ENCODE measurements at places on chromosomes 5 and 9.
A peak's percentile ranks its signal among the peaks of the same experiment; 100 is the strongest.

GRCh38 chr9:91359083-91359482 lies 2.6 kb downstream of the AUH start:
- no peak for DNase-seq

DNA sequence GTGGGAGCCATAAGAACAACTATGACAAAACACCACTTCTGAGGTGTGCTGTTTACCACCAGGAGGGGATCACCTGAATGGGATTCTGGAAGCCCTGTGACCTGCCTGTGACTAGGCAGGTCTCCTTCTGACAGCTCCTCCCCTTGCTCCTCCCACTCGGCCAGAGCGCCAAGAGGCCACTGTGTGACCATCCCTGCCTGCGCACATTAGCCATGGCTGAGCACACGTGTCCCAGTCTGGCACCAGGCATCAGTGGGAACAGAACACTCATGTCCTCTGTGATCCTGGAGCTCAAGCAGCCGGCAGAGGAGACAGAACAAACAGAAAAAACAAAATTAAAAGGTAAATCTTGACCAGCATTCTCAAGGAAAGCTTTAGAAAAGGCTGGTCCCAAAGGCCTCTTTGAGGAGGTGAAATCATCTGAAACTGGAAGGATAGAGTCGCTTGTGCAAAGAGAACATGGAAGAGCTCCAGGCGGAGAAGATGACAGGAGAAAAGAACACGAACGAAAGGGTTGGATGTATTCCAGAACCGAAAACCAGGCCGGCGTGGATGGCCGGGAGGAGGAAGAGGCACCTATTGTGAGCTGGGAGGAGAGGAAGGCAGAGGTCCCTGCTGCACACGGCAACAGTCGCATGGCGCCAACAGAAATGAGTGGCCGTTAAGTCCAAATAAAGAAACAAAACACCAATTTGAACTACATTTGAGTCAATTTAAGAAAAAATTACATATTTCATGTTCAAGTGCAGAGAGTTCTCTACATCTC lies 5.1 kb downstream of the MED10 start:
- no peak for DNase-seq

- DNase-seq, result no peak
These were observed 2.0 kb downstream of the PDLIM7 start for GRCh38 chr5:177495243-177496060.

DNA sequence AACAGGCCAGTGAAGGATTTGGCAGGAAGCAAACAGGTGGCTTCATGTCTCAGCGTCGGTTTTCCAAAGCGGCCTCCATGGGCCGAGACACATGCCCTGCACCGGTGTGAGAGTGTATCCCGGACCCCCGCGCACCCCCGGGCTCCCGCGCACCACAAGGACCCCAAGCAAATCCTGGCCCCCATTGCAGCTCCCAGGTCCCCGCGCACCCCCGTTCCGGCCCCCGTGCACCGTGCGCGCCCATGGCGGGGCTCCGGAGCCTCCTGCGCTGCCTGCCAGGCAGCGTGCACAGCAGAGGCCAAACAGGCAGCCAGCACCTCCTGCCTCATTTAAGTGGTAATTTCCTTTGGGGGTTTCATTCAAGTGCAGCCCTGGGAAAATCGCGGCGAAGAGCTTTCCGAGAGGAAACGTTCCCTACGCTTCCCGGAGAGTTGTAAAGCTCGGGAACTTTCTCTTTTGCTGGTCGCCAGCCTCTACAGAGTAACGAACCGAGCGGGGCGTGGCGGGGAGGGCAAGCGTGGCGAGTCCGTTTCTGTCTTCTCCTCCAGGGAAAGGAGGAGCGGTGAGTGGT lies 145.5 kb upstream of the SLC24A2 start:
- DNase-seq, result no peak

GRCh38 chr5:57802131-57802530 lies 319.5 kb upstream of the ACTBL2 start:
- no peak for DNase-seq

DNA sequence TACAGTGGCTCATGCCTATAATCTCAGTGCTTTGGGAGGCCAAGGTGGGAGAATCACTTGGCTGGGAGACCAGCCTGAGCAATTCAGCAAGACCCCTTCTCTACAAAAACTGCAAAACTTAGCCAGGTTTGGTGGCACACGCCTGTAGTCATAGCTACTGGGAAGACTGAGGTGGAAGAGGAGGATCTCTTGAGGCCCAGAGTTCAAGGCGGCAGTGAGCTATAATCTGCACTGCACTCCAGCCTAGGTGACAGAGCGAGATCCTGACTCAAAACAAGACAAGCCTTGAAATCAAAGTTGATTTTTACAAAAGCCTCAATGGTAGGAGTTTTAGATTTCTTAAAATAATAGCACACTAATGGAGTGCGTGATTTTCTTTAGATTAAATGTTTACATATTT lies 14.6 kb downstream of the UBE2D2 start:
- DNase-seq, result no peak

- DNase-seq, result peak; percentile 72
These were observed 209.0 kb downstream of the EFNA5 start for GRCh38 chr5:107461770-107462169.

GRCh38 chr5:56480705-56481427 lies 247.7 kb upstream of the ANKRD55 start:
- DNase-seq, result no peak

DNA sequence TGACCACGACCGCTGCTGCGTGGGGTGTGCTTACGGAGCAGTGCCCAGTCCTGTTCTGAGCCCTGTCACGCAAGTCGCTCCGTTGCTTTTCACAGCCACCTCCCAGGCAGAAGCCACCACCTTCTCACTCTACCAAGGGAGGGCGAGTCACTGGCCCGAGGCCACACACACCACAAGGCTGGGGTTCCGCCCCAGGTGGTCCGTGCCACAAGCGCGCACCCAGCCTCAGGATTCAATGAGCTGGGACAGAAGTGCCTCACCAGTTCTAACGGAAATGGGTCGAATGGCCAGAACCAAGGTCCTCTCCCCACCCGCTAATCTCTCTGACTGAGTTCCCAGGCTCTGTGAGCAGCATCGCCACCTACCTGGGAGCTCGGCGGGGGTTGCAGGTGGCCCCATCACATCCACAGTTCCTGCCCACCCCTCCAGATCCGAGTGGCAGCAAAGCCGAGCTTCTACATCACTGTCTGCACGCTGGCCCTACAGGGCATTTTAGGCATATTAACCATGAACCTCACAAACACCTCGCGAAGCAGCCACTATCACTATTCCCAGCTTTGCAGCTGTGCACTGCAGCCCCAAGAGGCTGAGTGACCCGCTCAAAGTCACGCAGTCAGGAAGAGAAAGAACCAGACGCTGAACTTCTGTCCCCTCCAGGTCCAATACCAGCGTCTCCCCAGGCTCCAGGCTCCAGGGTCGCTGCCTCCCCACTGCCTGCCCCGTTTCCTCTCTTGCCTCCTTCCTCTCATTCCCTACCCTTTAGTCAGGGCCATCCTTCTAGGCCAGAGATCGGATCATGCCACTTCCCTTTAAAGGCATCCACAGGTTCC lies 92.1 kb upstream of the PHYKPL start:
- DNase-seq, result no peak

DNA sequence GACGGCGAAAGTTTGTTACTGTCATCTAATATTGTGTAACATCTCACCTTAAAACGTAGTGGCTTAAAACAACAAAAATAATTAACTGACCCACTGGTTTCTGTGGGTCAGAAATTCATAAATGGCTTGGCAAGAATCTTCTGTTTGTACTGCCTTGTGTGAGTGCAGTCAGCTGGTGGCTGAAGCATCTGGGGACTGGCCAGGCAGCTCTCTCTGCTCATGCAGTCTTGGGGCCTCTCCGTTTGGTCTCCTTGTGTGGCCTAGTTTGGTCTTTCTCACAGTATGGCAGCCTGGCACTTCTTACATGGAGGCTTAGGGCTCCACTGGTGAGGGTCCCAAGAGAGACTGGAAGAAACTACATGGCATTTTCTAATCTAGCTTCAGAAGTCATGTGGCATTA lies 49.0 kb upstream of the CTXN3 start:
- DNase-seq, result no peak

DNA sequence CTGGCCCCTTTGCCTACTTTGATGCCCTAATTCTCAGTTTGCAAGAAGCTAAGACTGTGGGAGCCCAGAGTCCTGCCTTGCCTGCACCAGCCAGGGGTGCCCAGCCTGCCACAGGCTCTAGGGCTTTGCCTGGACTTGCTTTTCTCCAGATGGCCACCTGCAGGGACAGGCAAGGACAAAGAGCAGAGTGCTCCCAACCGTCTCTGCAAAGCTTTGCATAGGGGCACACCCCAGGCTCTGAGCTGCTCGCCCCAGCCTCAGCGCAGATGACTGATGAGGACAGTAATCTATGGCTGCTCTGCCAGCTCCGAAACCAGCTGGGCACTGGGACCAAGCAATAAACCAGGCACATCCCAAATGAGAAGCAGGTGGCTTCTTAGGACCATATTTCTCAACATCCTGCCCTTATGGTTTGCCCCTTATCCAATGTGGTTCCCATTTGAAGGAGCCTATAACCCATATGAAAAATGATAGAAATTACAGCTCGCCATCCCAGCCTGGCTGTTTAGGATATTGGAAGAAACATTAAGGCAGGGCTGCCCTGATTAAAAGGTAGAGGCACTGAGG lies 25.4 kb upstream of the TCF7 start:
- DNase-seq, result no peak

GRCh38 chr9:86531971-86532640 lies 177.9 kb upstream of the TUT7 start:
- no peak for DNase-seq

DNA sequence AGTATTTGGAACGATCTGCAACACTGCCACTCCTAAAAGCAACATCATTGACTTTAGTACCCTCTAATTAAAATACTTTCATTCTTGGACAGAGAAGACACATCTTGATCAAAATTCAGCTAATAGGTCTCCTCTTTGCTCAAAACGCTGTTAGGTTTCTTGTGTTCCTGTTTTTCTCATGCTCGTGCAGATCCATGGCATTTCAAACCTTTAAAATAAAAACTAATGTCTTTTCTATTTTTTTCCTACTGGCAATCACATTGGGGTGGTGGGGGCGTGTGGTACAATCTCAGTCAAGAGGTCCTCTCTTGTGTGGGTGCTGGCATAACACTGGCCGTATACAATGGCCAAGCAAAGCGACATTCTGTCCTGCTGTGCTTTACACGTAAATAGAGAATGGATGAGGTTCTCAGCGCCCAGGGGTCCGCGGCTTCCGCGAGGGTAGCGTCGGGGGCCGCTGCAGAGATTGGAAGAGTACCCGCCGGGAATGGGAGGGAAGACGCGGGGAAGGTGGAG lies 315 bp upstream of the GPR150 start:
- no peak for DNase-seq

GRCh38 chr9:93206576-93207155 lies 22.7 kb downstream of the WNK2 start:
- no peak for DNase-seq

- peak; percentile 93 for DNase-seq
These were observed 324.1 kb upstream of the TNC start for GRCh38 chr9:115442054-115442453.

GRCh38 chr9:75369989-75370388 lies 281.7 kb downstream of the OSTF1 start:
- no peak for DNase-seq

- no peak for DNase-seq
These were observed 1124.6 kb upstream of the ACO1 start for GRCh38 chr9:31259824-31260223.

- DNase-seq, result no peak
These were observed 103.6 kb downstream of the PBX3 start for GRCh38 chr9:125850763-125851162.

- DNase-seq, result no peak
These were observed 30.6 kb downstream of the LVRN start for GRCh38 chr5:115992848-115993350.

- no peak for DNase-seq
These were observed 280.6 kb upstream of the EFNA5 start for GRCh38 chr5:107951309-107951708.

GRCh38 chr5:178177569-178177968 lies 9.6 kb downstream of the GMCL2 start:
- no peak for DNase-seq

GRCh38 chr5:169169783-169170182 lies 131.2 kb downstream of the SLIT3 start:
- no peak for DNase-seq

- no peak for DNase-seq
These were observed 243.6 kb downstream of the AP3B1 start for GRCh38 chr5:78050888-78051287.

DNA sequence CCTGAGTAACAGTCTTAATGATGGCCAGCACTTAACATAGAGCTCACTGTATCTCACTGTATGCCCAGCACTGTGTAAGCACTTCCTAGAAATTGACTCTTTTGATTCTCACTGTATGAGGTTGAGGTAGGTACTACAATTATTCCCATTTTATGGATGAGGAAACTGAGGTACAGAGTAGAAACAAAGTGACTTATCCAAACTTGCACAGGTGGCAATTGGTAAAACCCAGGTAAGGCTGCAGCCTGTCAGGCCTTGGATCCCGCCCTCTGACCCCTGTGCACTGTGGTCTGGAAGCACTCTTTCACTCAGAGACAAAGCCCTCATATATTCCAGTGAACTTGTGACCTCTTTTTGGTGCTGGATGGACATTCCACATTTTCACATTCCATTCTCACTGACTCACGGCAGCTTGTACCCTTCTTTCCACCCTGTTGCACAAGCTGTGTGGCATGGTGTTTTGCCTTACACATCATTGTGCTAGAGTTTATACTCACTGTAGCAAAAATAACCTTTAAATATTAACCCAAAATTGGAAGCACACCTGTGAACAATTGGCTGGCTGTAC lies 21.7 kb downstream of the ANKRD55 start:
- peak; percentile 96 for DNase-seq

- DNase-seq, result no peak
These were observed 189.1 kb upstream of the CCNG1 start for GRCh38 chr5:163248333-163248732.

DNA sequence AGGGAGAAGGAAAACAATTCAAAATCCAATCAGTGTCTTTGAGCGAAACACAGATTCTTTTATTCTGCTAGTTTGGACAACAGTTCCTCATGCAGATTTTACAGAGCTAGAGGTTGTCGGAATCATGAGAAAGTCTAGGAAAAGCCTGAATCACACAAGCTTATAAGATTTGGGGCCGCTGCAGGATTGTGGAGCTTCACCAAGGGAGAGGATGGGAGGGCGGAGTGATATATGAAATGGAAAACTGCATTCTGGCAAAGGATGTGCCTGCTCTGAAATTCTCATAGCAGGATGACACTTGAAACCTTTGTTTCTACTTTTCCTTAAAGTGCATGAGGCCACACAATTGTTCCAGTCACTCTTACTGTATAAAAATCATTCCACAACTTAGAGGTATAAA lies 134.3 kb downstream of the OR2K2 start:
- DNase-seq, result no peak

- DNase-seq, result no peak
These were observed 83.9 kb upstream of the CXCL14 start for GRCh38 chr5:135662683-135663082.

All from epithelial cell of proximal tubule (primary cell).